ENCODE measurements at places on chromosomes 2 and 18. TPM values are rescaled to one million over a fixed set of nuclear protein-coding genes. Genes with fewer than 3 reads are reported as not detected.

- DNase-seq, result no peak
- H3K4me1 ChIP-seq, result peaks cover 3% of the 10 kb centered on the region
- H3K27me3 ChIP-seq, result no peaks in the 10 kb centered on the region
- H3K4me3 ChIP-seq, result no peak overlapping the region
- no peaks in the 10 kb centered on the region for H3K36me3 ChIP-seq
Observed at GRCh38 chr2:109143214-109144187, 14.5 kb downstream of the SH3RF3 start.

DNA sequence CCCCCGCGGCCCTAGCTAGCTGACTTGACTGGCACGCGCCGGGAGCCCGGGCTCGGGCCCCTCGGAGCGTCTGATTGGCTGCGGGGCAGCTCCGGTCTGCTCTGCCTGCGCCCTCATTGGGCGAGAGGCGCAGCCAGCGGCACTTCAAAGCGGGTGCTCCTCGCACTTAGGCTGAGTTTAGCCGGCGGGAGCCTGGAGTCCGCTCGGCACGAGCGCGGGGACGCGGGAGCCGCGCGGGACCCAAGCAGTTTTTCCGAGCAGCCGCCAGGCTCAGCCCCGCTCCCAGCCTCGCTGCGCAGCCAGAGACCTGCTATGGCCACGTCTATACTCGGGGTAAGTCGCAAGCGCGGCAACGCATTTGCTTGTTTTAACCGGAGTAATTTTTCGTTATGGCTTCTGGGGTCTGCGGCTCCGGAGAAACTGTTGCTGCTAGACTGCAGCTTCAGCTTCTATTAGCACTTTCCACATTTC is at the start of gene SP9:
Gene SP9, plus strand, starts transcription at position 174 of the 471 bp plus-strand sequence. Its CDS starts 139 bp downstream, at position 313.
- peak; percentile 68 for DNase-seq
- H3K36me3 ChIP-seq, result peaks cover 8% of the 10 kb centered on the region
- H3K27me3 ChIP-seq, result peaks cover 30% of the 10 kb centered on the region
- H3K4me3 ChIP-seq, result peak within 1 kb of the TSS; percentile 81

DNA sequence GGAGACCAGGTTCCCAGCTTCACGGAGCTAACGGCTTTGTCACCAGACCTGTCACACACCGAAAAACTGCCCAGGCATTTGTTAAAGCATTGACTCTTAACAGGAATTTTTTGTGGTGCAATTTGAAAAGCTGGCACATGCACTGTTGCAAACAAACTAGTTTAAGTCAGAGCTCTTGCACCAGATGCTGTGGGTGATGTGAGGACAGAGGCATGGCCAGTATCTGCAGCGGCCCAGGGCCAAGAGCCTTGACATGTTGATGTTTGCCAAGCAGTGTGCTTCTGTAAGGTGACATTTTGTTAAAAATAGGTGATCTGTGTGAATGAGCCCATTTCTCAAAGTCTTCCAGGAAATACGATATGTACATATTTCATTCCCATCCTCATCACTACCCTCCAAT is 142.5 kb downstream of the MTCL1 start:
- no peak for DNase-seq
- H3K4me1 ChIP-seq, result no peaks in the 10 kb centered on the region
- H3K4me3 ChIP-seq, result no peak overlapping the region
- H3K27me3 ChIP-seq, result peaks cover 5% of the 10 kb centered on the region
- H3K27ac ChIP-seq, result no peak overlapping the region
- no peaks in the 10 kb centered on the region for H3K36me3 ChIP-seq

GRCh38 chr2:32910883-32911598 is 35.7 kb upstream of the LTBP1 start:
- DNase-seq, result no peak
- no peak overlapping the region for H3K27ac ChIP-seq
- H3K27me3 ChIP-seq, result peaks cover 2% of the 10 kb centered on the region
- H3K4me1 ChIP-seq, result no peaks in the 10 kb centered on the region

GRCh38 chr2:85873679-85874078 is 15.1 kb downstream of the ST3GAL5 start:
- H3K27ac ChIP-seq, result no peak overlapping the region
- H3K27me3 ChIP-seq, result peaks cover 11% of the 10 kb centered on the region
- peak overlapping the region; percentile 34 for H3K4me3 ChIP-seq
- H3K4me1 ChIP-seq, result peaks cover 66% of the 10 kb centered on the region

DNA sequence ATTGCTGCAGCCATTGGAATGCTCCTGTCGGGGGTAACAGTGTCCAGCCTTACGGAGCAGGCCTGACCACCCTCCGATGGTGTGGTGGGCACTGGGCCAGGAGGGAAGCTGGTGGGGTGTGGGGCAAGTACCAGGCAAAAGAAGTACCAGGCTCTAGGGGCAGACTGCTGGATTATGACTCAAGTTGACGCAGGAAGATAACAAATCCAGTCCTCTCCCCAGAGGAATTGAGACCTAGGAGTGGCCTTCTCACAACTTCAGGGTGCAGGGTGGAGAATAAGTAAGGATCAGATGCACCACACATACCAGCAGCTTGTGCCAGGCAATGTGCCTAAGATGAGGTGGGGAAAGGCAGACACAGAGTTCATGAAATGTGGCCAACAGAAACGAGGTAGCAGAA is 37.9 kb downstream of the SEMA4F start:
- peaks cover 12% of the 10 kb centered on the region for H3K4me1 ChIP-seq
- H3K27ac ChIP-seq, result no peak overlapping the region
- H3K27me3 ChIP-seq, result peaks cover 1% of the 10 kb centered on the region

DNA sequence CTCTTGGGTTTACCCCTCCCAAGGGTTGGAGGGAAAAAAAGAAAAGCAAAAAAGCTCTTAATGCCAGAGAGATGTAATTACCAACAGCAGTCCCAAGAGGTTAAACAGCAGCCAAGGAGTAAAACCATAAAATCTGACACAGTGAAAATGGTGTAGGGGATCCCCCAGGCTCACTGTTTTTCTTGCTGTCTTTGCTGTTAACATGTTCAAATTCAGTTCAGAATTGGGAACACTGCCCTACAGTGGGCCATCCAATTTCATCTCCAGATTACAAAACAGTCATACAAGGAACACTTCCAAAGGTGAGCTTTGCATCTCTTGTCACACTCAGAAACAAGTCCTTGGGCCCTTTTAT is 54.5 kb downstream of the PLEKHM3 start:
- DNase-seq, result no peak
- no peak overlapping the region for H3K27ac ChIP-seq
- H3K4me1 ChIP-seq, result peaks cover 11% of the 10 kb centered on the region
- H3K27me3 ChIP-seq, result no peaks in the 10 kb centered on the region

DNA sequence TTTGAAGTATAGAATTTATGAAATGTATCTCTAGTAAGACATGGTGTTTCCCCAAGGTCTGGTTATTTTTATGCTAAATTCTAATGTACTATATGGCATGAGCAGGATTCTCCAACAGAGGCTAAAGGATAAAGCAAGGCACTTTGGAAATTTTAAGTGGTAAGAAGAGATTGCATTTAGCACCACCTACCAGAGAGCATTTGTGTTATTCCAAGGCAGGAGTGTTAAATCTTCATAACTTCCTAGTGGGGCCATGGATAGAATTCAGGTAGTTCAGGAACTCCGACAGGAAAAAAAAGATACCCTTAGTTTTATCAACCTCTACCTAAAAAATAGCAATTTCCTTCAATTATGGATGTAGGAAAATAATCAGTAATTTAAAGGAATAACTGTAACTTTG is 497.4 kb upstream of the CRIM1 start:
- H3K4me3 ChIP-seq, result no peak overlapping the region
- peaks cover 5% of the 10 kb centered on the region for H3K4me1 ChIP-seq
- no peak overlapping the region for H3K27ac ChIP-seq

DNA sequence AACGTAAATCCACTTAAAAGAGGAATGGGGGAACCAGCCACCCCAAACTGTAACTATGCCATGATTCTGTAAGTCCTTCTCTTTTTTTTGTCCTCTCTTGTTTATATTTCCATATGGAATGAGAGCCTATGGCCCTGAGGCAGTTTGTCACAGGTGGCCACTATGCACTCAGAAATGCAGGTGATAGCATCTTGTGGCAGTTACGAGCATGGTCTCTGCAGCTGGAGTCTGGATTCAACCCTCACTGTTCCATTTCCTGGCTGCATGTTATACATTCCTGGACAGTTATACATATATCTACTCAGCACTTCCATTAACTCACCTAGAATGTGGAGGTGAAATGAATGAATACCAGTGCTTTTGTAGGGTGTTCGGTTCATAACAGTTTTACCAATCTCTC is 291.5 kb upstream of the FANCL start:
- H3K36me3 ChIP-seq, result no peaks in the 10 kb centered on the region
- DNase-seq, result no peak
- no peaks in the 10 kb centered on the region for H3K27me3 ChIP-seq
- H3K4me3 ChIP-seq, result no peak overlapping the region
- H3K27ac ChIP-seq, result no peak overlapping the region

DNA sequence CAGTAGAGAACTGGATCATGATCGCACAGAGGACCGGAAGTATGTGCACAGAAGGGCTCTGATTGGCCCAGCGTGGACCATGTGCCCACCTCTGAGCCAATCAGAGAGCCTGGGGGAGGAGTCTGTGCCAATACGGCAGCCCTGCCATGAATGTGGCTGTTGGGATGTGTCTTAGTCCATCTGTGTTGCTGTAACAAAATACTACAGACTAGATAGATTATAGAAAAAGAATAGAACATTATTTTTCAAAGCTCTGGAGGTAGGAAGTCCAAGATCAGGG is 132.0 kb downstream of the NDUFA10 start:
- no peak for DNase-seq
- peaks cover 8% of the 10 kb centered on the region for H3K27me3 ChIP-seq
- no peak overlapping the region for H3K27ac ChIP-seq
- no peak overlapping the region for H3K4me3 ChIP-seq
- peaks cover 3% of the 10 kb centered on the region for H3K36me3 ChIP-seq

DNA sequence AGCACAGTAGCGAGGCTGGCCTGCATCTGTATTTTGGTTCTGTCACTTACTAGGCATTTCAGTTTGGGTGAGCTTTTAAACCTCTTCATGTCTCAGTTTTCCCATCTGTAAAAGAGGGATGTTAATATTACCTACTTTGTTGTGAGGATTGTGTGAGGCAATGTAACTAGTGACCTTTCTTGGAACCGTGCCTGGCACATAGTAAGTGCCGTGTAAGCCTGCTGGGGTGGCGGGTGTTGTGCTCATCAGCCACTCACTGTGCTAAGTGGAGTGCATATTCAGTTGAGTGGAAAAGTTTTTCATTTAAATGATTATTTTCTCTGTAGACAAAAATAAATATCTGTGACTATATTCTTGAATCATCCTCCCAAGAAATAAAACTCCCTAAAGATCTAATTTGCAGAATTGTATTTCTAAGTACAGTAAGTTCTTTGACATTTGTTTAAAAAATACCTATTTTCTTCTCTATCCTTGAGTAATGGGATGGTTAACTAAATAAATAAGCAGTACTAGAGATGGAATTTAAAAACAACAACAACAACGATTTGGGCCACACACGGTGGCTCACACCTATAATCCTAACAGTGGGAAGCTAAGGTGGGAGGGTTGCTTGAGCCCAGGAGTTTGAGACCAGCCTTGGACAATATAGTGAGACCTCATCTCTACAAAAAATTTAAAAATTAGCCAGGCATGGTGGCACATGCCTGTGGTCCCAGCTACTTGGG is 56.7 kb downstream of the MALT1 start:
- DNase-seq, result no peak
- no peak overlapping the region for H3K4me3 ChIP-seq
- no peaks in the 10 kb centered on the region for H3K4me1 ChIP-seq

DNA sequence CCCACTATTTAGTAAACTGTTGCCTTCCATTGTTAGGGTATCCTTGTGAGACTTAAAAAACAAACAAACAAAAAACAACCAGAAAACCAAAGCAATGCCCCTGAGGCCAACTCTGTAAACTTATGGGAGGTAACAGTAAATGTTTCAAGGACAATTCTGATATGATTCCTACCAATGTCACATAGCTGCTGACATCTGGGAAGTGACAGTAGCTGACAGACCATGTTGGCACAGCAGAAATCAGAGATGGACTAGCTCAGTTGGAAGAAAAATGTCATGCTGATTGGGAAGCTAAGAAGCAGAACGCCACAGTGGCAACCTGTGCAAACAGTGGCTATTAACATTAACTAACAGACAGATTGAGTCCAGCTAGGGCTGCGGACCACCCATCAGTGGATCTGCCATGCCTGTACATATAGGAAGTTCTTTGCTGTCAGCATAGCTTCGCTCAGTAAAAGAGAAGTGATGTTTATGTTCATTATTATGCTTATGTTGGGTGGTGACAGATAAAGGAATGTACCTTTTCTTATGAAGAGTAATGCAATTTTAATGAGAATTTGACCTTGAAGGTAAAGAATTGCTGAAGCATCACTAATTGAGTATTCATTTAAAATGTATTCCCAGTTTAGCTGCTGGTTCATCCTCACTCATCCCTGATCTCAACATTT is 180.6 kb downstream of the PARD3B start:
- H3K4me1 ChIP-seq, result no peaks in the 10 kb centered on the region
- H3K27me3 ChIP-seq, result no peaks in the 10 kb centered on the region
- DNase-seq, result no peak
- no peak overlapping the region for H3K4me3 ChIP-seq
- H3K27ac ChIP-seq, result no peak overlapping the region

DNA sequence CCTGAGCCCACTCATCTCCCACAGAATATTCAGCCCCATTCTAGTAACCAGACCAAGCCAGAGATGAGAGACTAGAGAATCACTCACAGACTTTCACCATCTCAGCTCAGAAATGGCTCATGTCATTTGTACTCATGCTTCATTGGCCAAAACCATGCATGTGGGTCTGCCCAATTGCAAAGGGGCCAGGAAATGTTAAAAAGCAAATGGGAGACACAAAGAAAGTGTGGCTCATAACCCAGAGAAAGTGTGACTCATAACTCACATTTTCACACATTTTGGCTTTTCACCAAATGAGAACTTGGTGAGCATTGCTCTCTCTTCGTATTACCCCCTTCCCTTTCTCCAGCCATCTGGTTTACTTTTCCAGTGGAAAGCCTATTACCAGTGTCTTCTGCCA is 66.2 kb downstream of the MDH1 start:
- DNase-seq, result no peak
- no peak overlapping the region for H3K4me3 ChIP-seq
- no peaks in the 10 kb centered on the region for H3K4me1 ChIP-seq
- H3K27ac ChIP-seq, result no peak overlapping the region

GCKR gene
- total RNA-seq, result 0.59 TPM

DSG1 gene
- total RNA-seq, result not detected
